ENCODE measurements at places on chromosomes 13 and 19. TPM values are rescaled to one million over a fixed set of nuclear protein-coding genes. Genes with fewer than 3 reads are reported as not detected.
A peak's percentile ranks its signal among the peaks of the same experiment; 100 is the strongest.

ABCA7 gene
- 29.9 TPM for total RNA-seq

GRIK5 gene
- 1.1 TPM for total RNA-seq

DCT gene
- total RNA-seq: not detected

RGL3 gene
- 100 TPM for total RNA-seq

RXFP2 gene
- not detected for total RNA-seq

ALG5 gene
- total RNA-seq: 18.8 TPM

DNA sequence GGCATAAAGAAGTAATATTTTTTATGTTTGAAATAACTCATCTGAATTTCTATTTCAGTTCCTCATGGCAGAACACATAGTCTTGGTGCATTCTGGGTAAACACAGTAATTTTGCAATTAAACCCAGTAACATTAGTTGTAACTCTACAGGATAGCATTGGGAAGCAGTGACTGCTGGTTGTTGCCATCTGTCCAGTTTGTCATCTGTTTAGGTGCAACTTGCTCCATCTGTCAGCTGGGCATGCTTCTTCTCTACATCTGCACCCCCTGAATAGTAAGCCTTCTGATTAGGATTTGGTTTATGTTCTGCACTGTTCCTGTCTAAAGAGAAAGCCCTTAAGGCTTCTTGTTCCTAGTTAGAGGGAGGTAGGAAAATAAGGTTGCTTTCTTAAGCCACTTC, 63.5 kb upstream of the CSNK1A1L start:
- no peak for DNase-seq

DNA sequence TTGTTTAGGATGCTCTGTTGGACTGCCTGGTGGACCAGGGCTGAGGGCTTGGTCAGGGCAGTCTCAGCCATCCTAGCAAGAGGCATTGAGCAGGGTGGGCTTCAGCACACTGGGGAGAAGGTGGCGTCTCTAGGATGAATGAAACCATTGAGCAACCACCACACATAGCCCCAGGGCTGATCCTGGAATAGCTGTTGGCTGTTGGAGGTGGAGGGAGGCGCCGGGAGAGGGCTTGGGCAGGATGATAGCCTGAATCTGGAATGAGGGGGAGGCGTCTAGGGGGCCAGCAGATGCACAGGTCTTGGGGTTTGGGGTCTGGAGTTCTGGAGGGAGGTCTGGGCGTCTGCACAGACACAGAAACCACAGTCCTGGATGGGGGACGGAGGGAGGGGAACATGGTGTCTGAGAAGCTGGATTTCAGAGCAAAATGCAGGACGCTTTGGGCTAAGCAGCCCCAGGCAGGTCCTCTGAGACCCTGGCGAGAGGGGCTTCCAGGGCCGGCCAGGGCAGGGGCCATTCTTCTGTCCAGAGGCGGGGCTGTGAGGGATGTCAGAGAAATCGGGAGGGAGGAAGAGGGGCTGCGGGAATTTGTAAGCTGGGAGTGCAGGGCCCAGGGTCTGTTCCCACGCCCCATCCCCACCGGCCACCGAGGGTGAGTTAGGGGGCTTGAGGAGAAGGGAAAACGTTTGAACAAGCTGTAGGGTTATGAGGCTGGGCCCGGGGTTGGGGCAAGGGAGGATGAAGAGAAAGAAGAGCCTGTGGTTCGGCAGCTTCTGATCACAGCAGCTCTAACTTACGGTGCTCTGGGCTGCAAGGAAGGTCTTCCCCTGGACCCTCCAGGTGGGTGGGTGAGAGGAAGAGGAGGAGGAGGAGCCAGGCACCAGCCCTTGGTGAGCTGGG, 5.2 kb downstream of the TRAPPC5 start:
- no peak for DNase-seq

DNA sequence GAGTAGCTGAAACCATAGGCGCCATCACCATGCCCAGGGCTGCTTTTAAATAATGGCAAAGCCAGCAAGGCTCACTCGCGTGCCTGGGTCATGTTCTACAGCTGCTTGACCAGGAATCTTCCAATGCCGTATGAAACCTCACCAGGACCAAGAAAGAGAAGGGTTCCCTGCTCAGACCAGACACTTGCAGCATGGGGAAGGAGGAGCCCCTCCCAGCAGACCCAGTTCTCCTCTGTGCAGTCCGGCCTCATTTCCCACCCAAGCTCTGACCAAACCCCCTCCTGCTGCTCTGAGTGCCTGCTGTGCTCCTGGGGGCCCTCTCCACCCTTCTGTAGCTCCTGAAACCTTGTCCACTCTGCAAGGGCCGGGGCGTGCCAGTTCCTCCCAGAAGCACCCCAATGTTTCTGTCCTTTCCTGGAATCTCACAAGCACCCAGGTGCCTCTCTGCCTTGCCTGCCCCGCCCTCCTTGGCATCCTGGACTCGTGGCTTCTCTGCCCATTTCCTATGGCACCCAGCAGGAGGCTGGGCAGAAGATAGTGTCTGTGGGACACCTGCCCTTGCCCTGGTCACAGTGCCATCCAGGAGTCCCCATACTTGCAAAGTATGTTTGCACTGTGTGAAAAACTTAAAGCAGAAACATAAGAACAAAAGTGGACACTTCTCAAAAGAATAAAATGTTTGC, 6.8 kb upstream of the SLC7A9 start:
- no peak for DNase-seq

- DNase-seq: no peak
These were observed 34.0 kb downstream of the WDR87 start for GRCh38 chr19:37872383-37872782.

DNA sequence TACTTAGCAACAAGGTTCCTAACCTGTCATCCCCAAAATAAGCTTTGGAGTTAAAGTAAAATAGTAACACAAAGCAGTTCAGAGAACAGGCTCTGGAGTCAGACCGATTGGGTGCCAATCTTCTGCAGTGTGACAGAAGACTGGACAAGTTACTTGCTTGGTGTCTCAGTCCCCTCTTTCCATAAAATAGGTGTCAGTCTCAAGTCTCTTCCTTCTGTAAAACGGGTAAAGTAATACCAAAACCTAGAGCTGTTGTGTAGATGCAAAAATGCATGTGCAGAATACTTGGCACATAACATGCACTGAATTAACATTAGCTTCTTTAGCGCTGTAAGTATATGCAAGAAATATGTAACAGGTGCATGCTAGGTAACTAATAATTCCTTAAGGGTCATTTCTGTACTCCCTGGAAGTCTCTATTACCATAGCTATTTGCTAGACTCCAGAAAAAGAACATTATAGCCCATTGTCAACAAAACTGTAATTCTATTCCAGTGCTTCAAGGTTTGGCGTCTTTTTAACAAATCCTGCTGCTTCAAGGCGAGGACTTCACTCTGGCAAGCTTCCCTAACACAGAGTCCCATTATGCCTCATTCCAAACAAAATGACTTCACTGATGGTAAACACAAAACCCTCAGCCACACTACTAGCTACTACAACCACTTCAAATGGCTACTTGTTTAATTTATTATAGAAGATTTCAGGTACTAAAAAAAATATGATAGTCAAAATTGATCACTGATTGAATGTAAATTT, 32.8 kb downstream of the ELF1 start:
- DNase-seq: no peak

DNA sequence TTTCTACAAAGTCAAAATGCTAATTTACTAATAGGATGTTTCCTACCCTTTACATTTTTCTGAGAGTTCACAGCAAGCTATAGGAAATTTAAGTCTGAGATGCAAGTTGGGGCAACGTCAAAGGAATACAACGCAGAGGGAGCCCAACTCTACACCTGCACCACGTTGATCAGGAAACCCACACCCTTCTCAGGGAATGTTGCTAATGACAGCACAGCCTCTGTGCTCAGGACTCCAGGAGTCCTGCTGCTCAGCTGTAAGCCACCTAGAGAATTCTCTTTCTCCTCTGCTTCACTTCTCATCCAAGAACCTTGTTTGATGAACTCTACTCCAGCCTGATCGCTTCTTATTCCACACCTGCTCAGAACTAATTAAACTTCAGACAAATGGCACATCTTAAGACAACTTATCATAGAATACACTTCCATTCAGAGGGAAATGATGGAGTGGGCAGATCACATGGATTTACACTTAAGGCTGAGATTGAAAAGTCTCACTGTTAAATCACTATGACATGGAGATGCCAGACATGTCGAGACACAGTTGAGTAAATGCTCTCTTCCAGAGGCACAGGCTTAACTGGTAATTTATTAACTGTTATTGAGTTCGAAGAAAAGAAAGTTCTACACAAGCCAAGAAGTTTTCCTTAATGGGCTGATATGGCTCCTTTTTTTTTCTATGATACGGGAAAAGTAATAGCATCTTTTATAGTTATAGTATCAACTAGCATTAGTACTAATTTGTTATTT, 811.6 kb upstream of the ARGLU1 start:
- no peak for DNase-seq

DNA sequence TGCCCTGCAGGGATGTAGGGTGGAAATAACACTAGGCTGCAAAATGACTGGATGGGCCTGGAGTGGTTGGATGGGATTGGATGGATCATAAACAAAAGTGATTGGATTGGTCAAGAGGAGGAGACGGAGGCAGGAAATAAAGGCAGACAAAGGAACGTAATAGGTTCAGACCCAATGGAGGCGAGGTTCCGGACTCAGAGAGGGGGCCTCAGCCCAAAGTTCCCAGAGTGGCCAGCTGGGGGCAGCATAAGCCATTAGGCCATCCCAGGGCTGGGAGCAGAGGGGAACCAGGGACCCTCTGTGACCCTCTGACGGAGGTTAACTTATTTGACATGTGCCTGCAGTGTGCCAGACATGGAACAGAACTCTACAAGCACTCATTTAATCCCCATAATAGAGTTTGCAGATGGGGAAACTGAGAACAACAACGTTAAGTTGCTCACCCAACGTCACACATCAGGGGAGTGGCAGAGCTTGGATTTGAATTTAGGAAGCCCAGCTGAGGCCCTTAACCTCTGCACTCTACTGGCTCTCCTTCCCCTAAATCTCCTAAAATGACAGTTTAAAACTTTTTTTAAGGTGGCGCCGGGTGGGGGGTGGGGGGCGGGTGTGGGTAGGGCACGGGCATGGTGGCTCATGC, 15.3 kb upstream of the MAP1S start:
- DNase-seq: no peak

GRCh38 chr13:43905435-43906031, 25.8 kb downstream of the LACC1 start:
- DNase-seq: peak; percentile 62

DNA sequence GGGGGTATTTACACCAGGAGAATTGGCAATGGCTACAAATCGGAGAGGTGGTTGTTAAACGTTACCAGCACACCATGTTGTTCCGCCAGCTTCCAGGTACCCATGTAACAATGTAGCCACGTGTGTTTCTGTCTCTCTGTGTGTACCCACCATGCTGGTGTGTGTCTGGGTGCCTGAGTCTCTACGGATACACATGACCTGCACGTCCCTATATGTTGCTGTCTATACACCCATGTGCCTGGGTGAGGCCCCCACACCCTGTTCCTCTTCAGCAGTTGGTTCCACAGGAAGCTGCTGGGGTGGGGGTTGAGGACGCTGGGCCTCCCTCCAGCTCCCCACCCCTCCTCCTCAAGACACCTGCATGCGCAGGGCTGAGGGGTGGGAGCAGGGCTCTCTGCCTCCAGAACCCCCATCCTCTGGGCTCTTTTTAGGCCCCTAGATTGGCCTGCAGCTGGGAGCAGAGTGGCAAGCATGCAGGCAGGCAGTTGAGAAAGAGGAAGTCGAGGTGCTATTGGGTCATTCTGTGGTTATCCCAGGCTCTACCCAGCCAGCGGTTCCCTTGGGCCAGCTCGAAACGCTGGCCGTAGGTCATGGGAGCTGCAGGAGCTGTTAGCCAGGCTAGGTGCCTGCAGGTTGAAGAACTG, at the start of gene ARHGEF18:
Gene ARHGEF18, plus strand, starts transcription at position 351 of the 644 bp plus-strand sequence. CDS start 13,954 bp downstream, outside the sequence.
- DNase-seq: no peak

GRCh38 chr19:35907377-35907745, 734 bp downstream of the TYROBP start:
- no peak for DNase-seq

- no peak for DNase-seq
These were observed 11.2 kb downstream of the LGALS4 start for GRCh38 chr19:38801359-38802095.

GRCh38 chr19:35073941-35074340, 32.4 kb downstream of the HPN start:
- DNase-seq: no peak

GRCh38 chr13:51134763-51135365, 23.8 kb upstream of the C13orf42 start:
- no peak for DNase-seq

DNA sequence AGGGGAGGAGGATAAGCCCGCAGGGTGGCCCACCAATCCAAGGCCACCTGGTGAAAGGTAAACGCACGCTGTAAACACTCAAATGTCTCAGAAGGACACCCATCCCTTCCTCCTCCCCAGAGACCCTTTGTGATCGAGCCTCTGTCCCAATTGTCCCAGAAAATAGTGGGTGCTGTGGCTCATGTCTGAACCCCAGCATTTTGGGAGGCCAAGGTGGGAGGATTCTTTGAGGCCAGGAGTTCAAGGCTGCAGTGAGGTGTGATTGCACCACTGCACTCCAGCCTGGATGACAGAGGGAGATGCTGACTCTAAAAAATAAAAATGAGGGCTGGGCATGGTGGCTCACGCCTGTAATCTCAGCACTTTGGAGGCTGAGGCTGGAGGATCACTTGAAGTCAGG, 3.1 kb upstream of the ABHD17A start:
- no peak for DNase-seq

- DNase-seq: no peak
These were observed 12.8 kb upstream of the UPF3A start for GRCh38 chr13:114268344-114269280.

- DNase-seq: no peak
These were observed 222.4 kb downstream of the TUBA3C start for GRCh38 chr13:18959229-18959628.

- DNase-seq: no peak
These were observed 99.6 kb upstream of the HTR2A start for GRCh38 chr13:46996316-46997030.

DNA sequence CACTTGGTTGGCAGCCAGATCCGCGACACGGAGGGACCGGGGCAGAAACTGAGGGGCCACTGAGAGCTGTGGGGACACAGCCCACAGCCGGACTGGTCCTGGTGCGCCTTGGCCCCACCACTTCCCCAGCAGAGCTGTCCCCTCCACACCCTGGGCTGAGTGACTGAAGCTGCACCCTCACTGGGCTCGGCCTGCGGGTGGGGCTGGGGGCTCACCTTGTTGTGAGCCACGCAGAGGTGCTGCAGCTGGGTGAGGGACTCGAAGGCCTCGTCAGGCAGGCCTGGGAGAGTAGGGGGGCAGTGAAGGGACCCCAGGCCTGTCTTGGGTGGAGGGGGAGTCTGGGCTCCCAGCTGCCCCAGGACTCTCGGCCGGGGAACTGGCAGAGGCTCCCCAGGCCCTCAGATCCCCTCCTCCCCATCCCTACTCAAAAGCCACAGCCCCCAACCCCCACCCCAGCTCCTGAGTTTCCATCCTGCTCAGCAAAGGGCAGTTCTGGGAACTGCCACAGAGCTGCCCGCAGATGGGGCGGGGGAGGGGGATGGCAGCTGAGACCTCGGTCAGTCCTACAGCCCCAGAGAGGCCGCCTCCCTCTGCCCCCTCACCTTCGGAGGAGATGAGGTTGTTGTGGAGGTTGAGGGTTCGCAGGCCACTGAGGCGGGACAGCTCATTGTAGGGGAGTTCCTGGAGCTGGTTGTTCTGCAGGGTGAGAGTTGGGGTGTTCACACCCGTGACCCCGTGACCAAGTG, 2.3 kb downstream of the PODNL1 start:
- no peak for DNase-seq

- DNase-seq: peak; percentile 51
These were observed 18.0 kb upstream of the PNMA8B start for GRCh38 chr19:46513461-46514236.
